ENCODE measurements at places on chromosomes 11 and 22. TPM values are rescaled to one million over a fixed set of nuclear protein-coding genes. Genes with fewer than 3 reads are reported as not detected.

- no peak for DNase-seq
Observed at GRCh38 chr11:73578592-73579185, 19.2 kb downstream of the FAM168A start.

DNA sequence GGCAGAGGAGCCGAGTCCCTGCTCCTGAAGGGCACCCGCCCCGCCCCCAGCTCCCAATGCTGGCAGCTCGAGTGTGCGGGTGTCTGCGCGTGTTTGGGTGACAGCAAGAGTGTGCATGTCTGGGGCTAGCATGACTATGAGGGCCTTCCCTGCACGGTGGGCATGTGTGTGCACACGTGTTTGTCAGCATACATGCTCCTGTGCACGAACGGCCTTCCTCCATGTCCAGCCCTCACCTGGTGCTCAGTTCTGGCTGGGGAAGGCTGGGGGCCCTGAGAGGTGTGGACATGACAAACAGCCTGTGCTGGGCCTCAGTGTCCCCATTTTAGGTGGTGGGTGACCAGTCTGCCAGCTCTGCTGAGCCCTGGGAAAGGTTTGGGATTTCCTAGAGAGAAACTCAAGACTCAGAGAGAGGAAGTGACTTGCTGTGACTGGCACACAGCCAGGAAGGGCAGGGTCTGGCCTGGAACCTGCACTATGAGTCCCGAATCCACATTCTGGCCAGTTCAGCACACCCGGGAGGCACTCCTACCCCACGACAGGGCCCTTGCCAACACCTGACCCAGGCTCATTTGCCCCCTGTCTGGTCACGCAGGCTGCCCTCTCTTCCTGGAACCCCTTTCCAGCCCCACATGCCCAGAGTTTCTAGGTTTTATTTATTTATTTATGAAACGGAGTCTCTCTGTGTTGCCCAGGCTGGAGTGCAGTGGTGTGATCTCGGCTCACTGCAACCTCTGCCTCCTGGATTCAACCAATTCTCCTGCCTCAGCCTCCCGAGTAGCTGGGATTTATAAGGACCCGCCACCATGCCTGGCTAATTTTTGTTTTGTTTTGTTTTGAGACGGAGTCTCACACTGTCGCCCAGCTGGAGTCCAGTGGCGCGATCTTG, 3.3 kb upstream of the SHISA8 start:
- no peak for DNase-seq

- no peak for DNase-seq
Observed at GRCh38 chr11:98300719-98301118, 720.0 kb upstream of the CNTN5 start.

Gene CAVIN3
- total RNA-seq: 96.9 TPM

Gene FLRT1
- total RNA-seq: not detected

Gene MMP8
- 0.15 TPM for total RNA-seq

Data from lower leg skin (tissue), 4 donors.